Thoracic aorta (tissue), 2 donors: ENCODE measurements at places on chromosomes 13 and 19. TPM values are rescaled to one million over a fixed set of nuclear protein-coding genes. Genes with fewer than 3 reads are reported as not detected.

Gene HCST
- total RNA-seq, result 13.2 TPM

Gene DNAAF3
- not detected for total RNA-seq

Gene APOC1
- total RNA-seq, result 4.9 TPM

DNA sequence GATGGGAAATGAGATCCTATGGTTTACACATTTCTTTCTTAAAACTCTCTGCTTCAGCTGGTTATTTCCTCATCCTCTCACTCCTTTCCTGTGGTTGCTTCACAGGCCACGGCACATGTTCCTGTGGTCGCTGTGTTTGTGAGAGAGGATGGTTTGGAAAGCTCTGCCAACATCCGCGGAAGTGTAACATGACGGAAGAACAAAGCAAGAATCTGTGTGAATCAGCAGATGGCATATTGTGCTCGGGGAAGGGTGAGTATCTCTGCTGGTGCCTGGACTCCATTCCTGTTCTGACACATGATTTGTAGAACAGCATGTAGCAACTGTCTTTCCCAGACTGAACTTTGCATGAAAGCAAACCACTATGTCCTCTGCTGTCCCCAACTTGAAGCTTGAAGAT is 254.2 kb downstream of the ITGBL1 start:
- no peaks in the 10 kb centered on the region for H3K27me3 ChIP-seq
- H3K36me3 ChIP-seq, result peaks cover 15% of the 10 kb centered on the region

Gene C19orf73
- total RNA-seq, result not detected

Gene PCDH8
- total RNA-seq, result not detected

DNA sequence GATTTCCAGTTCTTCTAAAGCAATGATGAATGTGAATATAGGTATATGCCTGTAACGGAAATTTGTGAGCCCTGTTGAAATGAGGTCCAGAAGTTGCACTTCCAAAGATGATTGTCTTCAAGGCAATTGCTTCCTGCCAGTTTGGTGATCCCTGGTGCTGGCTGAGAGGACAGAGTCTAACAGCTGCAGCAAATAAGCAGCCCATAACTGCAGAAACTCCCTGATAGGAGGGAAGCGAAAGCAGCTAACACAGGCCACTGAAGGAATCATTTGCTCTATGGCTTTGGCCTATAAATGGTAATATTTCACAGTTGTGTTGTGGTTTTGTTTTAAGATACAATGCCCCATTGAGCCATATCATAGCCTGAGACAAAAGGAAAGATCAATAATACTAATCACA is 451.5 kb upstream of the MIR17HG start:
- H3K4me3 ChIP-seq, result no peak overlapping the region
- H3K36me3 ChIP-seq, result no peaks in the 10 kb centered on the region

GRCh38 chr19:4831304-4831978 is at the start of gene TICAM1:
TSS of gene TICAM1 (minus strand) at chr19:4831712. CDS start at chr19:4818377, 13,335 bp downstream.
- H3K27me3 ChIP-seq, result no peaks in the 10 kb centered on the region
- peak within 1 kb of the TSS; percentile 93 for H3K4me3 ChIP-seq
- H3K4me1 ChIP-seq, result peaks cover 18% of the 10 kb centered on the region
- DNase-seq, result no peak

DNA sequence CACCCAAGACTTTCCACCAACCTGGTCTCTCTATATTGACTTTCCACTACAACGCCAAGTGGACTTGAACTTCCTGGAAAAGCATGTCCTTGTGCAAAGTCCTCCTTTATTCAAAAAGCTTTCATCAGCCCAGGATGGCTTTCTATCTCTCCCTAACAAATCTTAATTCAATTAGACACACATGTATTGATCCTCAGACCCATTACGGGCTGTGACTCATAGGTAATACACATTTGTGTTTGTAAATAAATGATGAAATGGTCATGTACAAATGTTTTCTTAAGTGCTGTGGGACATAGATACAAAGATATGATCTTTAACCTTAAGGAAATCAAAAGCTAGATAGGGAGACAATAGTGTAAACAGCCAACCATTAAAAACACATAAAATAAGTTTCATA is 1189.7 kb downstream of the EFNB2 start:
- DNase-seq, result no peak
- H3K27me3 ChIP-seq, result no peaks in the 10 kb centered on the region
- peaks cover 6% of the 10 kb centered on the region for H3K4me1 ChIP-seq

DNA sequence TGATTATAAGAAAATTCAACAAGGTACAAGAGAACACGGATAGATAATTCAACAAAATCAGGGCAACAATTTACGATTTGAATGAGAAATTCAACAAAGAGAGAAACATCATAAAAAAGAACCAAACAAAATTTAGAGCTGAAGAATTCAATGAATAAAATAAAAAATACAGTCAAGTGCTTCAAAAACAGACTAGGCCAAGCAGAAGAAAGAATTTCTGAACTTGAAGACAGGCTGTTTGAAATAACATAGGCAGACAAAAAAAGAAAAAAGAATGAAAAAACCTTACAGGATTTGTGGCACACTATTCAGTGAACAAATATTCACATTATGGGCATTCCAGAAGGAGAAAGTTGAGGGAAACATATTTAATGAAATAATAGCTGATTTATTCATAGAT is 31.1 kb downstream of the ZNF283 start:
- no peak for DNase-seq
- no peak overlapping the region for H3K4me3 ChIP-seq
- no peaks in the 10 kb centered on the region for H3K27me3 ChIP-seq
- no peak overlapping the region for H3K27ac ChIP-seq
- H3K36me3 ChIP-seq, result peaks cover 5% of the 10 kb centered on the region
- no peaks in the 10 kb centered on the region for H3K4me1 ChIP-seq

Gene WASF3
- total RNA-seq, result 16.4 TPM

DNA sequence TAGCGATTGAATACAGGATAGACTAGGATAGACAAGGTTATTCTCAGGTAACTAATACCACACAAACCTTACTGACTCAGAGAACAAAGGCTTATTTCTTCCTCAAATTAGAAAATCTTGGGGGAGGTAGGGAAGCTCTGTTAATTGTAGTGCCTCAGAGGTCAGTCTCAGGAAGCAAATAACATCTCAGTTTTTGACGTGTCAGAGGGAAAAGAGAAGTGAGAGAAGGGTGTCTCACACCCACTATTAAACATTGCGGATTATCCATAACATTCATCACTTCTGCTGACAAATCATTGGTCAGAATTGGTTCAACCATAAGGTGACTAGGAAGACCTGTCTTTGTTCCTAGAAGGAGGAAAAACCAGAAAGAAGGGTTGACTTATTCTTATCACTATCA is 579.4 kb upstream of the MIR17HG start:
- no peaks in the 10 kb centered on the region for H3K36me3 ChIP-seq
- no peaks in the 10 kb centered on the region for H3K4me1 ChIP-seq
- DNase-seq, result no peak
- no peak overlapping the region for H3K4me3 ChIP-seq
- no peaks in the 10 kb centered on the region for H3K27me3 ChIP-seq
